ENCODE measurements at places on chromosomes 4 and X.

DNA sequence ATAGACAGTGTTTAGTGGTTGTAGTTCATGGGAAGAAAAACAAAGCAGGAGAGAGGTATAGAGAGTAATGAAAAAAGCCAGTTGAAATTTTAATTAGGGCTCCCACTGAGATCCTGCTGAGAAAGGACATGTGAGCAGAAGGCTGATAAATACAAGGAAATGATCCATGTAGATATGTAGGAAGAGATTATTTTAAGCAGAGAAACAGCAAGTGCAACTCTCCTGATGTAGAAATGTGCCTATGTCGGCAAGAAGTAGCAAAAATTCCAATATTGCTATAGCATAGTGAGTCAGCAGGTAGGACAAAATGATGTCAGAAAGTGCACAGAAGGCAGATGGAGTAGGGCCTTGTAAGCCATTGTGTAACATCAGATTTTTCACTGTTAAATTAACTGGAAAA is 1027.3 kb downstream of the PCDH18 start:
- no peak for DNase-seq

GRCh38 chr4:178970433-178971140 is 1528.3 kb upstream of the AGA start:
- no peak for DNase-seq

- no peak for DNase-seq
These were observed 116.3 kb downstream of the SHROOM4 start for GRCh38 chrX:50697691-50698090.

DNA sequence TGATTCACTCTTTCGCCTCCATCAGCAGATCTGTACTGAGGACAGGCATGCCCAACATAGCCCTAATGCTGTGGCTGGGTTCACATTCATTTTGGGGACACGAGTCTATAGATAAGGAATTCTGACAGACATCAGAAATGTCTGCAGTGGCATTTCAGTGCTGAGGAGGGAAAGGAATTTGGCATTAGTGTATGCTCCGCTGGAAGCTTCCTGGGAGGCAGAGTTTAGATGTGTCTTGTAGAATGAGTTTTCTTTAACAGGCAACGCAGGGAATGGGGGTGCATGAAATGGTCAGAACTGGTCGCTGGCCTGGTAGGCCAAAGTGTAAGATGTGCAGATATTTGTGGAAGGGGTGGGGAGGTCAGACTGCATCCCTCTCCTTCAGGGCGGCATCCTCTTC is 43.5 kb upstream of the ZNF518B start:
- DNase-seq = no peak

GRCh38 chrX:140163371-140164159 is 198.2 kb upstream of the CXorf66 start:
- DNase-seq = no peak

- no peak for DNase-seq
These were observed 2.0 kb downstream of the RAPGEF2 start for GRCh38 chr4:159104694-159105414.
